ENCODE measurements at places on chromosomes 3 and 15. TPM values are rescaled to one million over a fixed set of nuclear protein-coding genes. Genes with fewer than 3 reads are reported as not detected.
A peak's percentile ranks its signal among the peaks of the same experiment; 100 is the strongest.

- H3K27me3 ChIP-seq: peaks cover 9% of the 10 kb centered on the region
- H3K4me1 ChIP-seq: peaks cover 3% of the 10 kb centered on the region
- no peak overlapping the region for H3K27ac ChIP-seq
- peaks cover 2% of the 10 kb centered on the region for H3K36me3 ChIP-seq
- no peak for DNase-seq
Measured at GRCh38 chr3:56997675-56998074, 62.8 kb upstream of the SPATA12 start.

DNA sequence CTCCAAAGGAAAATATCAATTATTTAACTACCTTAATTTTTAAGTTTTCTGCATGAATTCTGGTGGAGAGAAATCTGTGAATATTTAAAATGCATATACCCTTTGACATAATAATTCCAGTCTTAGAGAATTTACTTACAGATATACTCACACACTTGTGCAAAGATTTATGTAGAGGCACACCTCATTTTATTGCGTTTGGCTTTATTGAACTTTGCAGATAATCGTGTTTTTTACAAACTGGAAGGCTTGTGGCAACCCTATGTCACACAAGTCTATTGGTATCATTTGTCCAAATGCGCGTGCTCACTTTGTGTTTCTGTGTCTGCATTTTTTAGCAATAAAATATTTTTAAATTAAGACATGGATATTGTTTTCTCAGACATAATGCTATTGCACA, 81.5 kb downstream of the SENP2 start:
- no peaks in the 10 kb centered on the region for H3K36me3 ChIP-seq
- peaks cover 38% of the 10 kb centered on the region for H3K27me3 ChIP-seq
- no peak overlapping the region for H3K4me3 ChIP-seq
- H3K27ac ChIP-seq: no peak overlapping the region
- no peak for DNase-seq
- no peaks in the 10 kb centered on the region for H3K4me1 ChIP-seq

DNA sequence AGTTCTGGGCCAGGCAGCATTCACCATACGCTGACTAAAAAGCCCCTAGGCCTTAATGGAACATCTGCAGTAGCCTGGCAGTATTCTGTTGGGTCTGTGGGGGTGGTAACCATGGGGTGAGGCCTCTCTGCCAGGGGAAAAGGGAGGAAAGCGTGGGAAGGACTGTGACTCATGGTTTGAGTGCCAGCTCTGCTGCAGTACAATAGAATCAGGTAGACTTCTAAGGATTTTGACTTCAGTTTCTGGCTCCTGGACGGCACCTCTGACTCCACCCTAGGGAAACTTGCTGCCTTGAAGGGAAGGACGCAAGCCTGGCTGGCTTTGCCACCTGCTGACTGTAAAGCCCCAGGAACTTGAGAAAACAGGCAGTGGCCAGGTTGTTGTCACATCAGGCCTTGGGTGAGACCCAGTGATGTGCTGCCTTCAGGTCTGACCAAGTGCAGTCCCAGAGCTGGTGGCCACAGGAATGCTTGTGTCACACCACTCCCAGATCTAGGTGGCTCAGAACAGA, 148.6 kb downstream of the SUCNR1 start:
- no peak overlapping the region for H3K27ac ChIP-seq
- H3K27me3 ChIP-seq: peaks cover 12% of the 10 kb centered on the region
- no peaks in the 10 kb centered on the region for H3K4me1 ChIP-seq
- H3K4me3 ChIP-seq: no peak overlapping the region

CFAP100 gene
- not detected for total RNA-seq

- no peaks in the 10 kb centered on the region for H3K4me1 ChIP-seq
- H3K27ac ChIP-seq: no peak overlapping the region
- no peaks in the 10 kb centered on the region for H3K36me3 ChIP-seq
Measured at GRCh38 chr15:69380100-69380725, 33.9 kb upstream of the KIF23 start.

- DNase-seq: no peak
- peaks cover 33% of the 10 kb centered on the region for H3K36me3 ChIP-seq
- H3K27ac ChIP-seq: peak overlapping the region; percentile 65
- no peaks in the 10 kb centered on the region for H3K27me3 ChIP-seq
- H3K4me1 ChIP-seq: peaks cover 69% of the 10 kb centered on the region
Measured at GRCh38 chr3:98542623-98543022, 10.8 kb downstream of the GPR15 start.

DNA sequence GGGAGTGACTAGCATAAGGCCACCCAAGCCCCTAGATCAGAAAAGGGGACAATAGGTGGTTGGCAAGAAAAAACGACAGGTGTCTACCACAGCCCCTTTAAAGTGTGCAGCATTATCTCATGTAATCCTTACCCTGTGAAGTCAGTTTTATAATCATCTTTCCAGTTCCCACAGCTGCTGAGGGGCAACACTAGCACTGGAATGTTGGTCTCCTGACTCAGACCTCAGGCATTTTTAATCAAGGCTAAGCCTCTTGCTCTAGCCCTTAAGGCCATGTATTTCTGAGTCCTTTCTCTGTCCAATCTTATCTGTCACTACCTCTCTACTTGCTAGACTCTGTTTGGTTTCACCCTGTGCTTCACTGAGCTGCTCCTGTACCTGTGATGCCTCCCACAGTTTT, 171.7 kb downstream of the TLE3 start:
- H3K4me1 ChIP-seq: no peaks in the 10 kb centered on the region
- H3K27ac ChIP-seq: no peak overlapping the region
- peaks cover 21% of the 10 kb centered on the region for H3K27me3 ChIP-seq
- DNase-seq: peak; percentile 14
- H3K36me3 ChIP-seq: peaks cover 4% of the 10 kb centered on the region
- no peak overlapping the region for H3K4me3 ChIP-seq

MITF gene
- total RNA-seq: not detected

Measured in activated CD8-positive, alpha-beta memory T cell treated with anti-CD3 and anti-CD28 coated beads, Interleukin-2, amount 10 ng/mL, durations not matched to agents 7 days and 5 days (primary cell).